CD14-positive monocyte (primary cell): ENCODE measurements at places on chromosomes 12 and 14.
A peak's percentile ranks its signal among the peaks of the same experiment; 100 is the strongest.

DNA sequence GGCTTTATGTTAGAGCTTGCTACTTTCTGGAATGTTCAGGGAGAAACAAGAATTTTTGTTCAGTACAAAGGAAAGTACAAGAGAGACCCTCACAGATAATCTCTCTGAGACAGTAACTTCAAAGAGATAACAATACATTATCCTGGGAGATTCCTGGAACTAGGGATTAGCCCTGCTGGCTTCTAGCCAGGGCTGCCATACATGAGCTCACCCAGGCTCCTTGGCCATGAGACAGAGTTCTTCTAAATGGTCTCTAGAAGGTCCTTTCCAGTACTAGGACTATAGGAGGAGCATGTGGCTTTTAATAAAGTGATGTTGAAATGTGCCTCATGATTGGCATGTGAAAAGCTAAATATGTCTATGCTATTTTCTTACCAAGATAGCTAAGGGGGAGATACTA, 342.5 kb downstream of the EMP1 start:
- no peak for DNase-seq

- no peak for DNase-seq
Measured at GRCh38 chr12:70197345-70197744, 45.9 kb upstream of the CNOT2 start.

GRCh38 chr12:55974308-55974730, 441 bp downstream of the RAB5B start:
- peak; percentile 50 for DNase-seq

DNA sequence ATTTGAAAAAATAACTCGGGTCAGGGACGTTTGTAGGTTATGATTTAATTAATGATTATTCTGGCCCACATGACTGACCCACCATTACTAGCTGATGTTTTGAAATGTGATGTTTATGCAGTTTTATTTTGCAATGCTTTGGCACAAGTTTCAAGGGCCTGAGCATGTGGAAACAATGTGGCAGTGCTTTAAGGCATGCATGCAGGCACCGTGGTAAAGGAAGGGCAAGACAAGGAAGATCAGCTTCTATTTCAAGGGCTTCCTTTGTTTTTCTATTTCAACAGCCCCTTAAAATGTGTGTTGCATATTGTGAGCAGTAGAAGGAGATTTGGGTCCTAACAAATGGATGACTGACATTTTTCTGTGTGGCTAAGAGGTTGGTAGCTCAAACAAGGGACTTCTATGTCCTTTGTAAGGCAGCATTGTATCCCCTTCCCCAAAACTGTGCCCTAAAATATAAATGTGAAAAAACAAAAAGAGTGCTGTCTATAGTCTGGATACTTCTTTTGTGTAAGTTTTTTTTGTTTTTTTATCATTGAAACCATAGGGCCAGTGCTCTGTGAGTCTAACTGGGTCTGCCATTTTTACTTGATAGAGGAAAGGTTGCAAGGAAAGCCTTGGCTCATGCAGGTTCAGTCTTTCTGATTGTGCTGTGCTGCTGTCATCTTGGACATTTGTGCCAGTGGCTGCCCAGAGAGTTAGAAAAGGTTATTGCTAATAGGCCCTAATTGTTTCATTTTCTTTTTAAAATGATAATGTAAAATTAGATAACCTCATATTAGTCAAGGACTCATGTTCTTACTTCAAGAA, 103.5 kb downstream of the FGD4 start:
- DNase-seq, result no peak

DNA sequence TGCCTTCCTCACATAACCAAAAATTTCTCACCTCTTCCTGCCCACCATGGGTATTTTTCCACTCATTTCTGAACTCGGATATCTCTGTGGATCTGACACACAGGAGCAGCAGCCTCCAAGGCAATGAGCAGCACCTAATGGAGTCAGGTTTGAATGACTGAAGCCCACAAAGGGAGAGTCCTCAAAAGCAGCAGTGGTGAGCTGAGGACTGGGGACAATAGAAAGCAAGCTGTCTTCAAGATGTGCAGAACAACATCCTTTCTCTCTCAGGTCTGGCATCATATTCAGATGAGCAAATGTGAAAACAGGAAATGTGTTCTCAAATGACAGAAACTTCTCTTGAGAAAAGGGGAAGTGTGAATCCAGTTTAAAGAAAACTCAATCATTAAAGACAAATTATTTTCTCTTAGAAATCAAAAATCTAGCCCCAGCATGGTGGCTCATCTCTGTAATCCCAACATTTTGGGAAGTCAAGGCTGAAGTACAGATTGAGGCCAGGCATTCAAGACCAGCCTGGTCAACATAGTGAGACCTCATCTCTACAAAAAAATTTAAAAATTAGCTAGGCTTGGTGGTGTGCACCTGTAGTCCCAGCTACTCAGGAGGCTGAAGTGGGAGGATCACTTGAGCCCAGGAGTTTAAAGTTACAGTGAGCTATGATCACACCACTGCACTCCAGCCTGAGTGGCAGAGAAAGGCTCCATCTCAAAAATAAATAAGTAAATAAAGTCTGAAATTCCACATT, 54.2 kb downstream of the C12orf42 start:
- peak; percentile 2 for DNase-seq

DNA sequence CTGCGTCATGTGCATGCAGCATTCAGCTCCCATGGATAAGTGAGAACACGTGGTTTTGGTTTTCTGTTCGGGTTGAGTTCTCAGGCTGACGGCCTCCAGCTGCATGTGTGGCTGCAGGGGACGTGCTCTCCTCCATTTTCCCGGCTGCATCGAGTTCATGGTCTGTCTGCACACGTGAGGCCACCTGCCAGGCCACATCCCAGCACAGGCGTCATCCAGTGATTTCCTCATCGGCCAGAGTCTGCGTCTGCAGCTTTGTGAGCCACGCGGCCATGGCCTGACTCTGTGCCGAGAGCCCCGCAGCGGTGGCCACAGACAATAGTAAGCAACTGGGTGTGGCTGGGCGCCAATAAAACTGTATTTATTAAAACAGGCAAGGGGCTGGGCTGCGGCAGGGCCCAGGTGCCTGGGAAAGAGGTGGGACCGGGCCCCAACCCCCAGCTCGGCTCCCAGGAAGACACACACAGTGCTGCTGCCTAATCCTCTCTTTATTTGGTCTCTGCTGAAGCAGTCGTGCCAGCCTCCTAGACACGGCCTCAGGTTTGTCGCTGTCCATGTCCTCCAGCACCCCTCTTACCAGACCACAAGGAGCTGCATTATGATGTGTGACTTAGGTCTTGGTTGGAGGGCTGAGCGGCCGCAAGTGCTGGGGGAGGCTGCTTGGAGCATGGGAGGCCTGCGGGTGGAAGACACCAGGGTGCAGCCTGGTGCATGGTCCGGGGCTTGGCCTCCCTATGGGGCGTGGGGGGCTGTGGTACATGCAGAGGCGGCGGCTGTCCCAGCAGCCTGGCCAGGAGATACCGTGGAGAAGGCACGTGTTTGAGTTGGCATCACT, 52.0 kb downstream of the NOC4L start:
- DNase-seq, result no peak

- DNase-seq, result no peak
Measured at GRCh38 chr12:48947727-48948126, 9.6 kb downstream of the ARF3 start.

DNA sequence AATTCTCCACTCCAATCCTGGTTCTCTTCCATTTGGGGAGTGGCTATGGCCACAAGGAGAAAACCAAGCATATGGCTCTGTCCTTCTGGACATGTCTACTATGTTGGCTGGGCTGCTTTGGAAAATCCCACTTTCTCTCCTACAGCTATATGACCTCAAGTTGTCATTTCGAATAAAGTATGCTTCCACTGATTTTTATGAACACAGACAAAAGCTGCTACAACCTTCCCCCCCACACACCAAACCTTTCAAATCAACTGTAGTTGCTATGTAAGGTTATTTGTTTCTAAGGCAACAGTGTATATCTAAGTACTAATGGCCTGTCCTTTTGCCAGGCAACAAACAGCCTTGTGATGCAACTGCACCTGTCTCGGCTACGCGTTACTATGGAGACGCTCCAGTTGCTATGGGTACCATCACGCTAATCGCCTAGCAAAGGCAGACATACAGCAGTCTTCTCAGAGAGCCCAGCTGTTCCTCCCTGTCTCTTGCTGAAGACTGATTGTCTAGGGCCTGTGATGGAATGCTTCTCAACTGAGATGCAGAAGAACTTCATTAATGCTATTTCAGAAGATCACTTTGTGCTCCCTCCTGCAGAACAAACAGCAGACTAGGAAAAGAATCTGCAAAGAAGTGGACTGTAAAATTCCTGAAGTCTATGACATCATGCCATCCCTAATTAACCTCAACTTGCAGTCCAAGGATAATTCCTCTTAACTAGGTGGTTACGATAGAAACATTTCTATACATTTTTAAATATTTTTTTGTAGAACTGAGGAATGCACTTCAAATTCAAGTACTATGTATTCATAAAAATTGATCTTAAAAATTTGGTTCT, 67.6 kb downstream of the FOXN3 start:
- DNase-seq, result no peak

DNA sequence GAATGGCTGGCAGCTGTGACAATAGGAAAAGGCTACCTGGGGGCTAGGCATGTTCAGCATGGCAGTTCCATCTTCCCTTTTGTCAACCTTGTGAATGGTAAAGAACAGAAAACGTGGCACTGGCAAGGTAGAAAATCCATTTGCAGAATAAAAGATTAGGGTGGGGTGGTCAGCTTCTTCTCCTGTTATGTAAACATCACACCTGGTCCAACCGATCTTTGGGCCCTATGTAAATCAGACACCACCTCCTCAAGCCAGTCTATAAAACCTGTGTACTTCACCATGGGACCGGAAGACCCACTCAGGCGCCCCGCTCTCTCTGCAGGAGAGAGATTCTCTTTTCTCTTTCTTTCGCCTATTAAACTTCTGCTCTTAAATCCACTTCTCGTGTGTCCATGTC, 19.6 kb upstream of the TMEM30B start:
- no peak for DNase-seq

DNA sequence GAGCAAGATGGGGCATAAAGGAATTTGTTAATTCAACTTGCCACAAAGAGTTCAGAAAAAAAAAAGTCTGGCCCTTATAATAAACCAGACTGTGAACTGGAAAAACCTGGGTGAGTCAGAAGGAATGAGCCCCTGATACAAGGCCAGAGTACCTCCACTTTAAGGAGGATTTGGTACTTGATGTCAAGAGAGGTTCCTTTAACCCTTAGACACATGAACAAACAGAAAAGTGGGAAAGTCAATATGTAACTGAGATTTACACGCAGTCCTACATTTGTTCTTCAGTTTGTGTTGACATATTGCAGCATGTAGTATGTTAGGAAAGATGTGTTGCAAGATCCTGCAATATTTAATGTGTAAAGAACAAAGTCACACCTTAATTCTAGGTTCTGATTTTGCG, 14.2 kb upstream of the SLC38A4 start:
- DNase-seq, result no peak

- no peak for DNase-seq
Measured at GRCh38 chr12:21939435-21939834, 1.8 kb downstream of the ABCC9 start.

GRCh38 chr12:80241576-80242273, 142.4 kb downstream of the OTOGL start:
- no peak for DNase-seq

DNA sequence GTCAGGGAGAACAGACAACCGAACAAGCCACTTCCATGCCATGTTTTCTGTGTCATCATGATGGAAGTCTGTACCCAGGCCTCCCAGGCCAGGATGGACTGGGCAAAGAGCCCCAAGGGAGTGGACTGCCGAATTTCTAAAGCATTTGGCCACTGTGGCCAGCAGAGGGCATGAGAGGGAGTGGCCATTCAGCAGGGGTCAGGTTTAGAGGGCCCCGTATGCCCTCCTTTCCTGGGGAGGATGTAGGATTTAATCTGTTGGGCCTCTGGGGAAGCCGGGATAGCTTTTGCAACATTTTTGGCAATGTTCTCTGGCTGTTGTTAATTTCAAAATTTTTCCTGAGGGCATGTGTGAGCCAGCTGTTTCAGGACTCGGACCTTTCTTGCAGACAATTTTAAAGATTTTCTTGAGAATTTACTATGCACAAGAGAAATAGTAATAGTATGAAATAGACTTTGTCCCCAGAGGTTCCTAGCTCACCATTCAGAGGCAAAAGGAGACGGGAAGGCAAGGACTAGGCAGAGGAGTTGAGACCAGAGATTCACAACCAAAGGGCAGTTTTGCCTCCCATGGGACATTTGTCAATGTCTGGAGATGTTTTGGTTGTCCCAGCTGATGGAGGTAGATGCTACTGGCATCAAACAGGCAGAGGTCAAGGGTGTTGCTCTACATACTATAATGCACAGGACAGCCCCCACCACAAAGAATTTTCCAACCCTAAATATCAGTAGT, 18.0 kb downstream of the ACACB start:
- no peak for DNase-seq

DNA sequence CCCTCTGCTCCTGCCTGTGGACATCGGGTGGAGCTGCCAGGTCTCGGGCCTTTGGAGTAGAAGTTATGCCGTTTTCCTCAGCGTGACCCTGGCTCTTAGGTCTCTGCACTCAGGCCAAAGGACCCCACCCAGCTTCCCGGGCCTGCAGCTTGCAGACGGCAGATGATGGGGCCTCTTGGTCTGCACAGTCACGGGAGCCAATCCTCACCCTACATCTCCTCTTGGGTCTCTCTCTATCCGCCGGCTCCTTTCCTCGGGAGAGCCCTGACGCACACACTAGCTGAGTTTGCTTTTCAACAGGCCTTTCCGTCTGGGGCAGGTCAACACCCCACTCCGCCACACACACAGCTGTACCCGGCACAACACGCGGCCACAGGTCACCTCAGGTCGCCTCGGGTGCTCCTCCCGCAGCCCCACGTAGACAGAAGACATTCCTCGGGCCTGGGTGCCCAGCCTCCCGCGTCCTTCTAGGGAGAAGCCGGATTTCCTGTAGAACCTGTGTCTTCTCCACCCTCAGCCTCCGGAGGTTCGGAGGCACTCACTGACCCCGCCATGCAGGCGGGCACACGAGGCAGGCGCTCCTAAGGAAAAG, 9.9 kb downstream of the GALNT9 start:
- no peak for DNase-seq

DNA sequence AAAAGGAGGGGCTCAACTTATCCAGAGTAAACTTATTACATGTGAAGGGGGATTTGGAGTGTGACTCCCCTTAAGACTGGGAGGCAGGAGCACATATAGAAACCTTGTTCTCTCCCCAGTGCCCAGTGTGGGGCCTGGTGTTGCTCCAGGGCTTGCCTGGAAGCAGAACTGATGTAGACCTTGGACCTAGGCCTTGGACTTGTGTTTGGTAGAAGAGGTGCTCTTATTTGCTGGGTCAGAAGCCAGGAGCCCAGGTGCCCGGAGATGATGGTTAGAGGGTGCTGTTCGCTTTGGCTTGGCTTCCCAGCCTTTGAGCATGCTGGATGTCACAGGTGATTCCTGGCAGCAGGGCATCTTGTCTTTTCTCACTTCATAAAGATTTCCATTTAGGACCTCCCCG, 110.4 kb downstream of the SMOC1 start:
- no peak for DNase-seq
